H9 (cell line): ENCODE measurements at places on chromosomes 11 and 22. TPM values are rescaled to one million over a fixed set of nuclear protein-coding genes. Genes with fewer than 3 reads are reported as not detected.

DUSP8 gene
- total RNA-seq = 3.2 and 4.4 TPM in 2 replicates

PRR33 gene
- total RNA-seq = not detected in 2 replicates

NOX4 gene
- 2.3 and 3.0 TPM in 2 replicates for total RNA-seq

MPZL3 gene
- total RNA-seq = 2.1 and 2.6 TPM in 2 replicates

SHANK2 gene
- 22.1 and 23.8 TPM in 2 replicates for total RNA-seq
